ENCODE measurements at places on chromosomes 5 and 9. TPM values are rescaled to one million over a fixed set of nuclear protein-coding genes. Genes with fewer than 3 reads are reported as not detected.

Gene MYORG
- total RNA-seq: 14.2 TPM

Gene NXNL2
- total RNA-seq: not detected

Gene DCTN3
- 97.1 TPM for total RNA-seq

Gene TNC
- 27.0 TPM for total RNA-seq

Gene PCDHGA11
- 17.5 TPM for total RNA-seq

Gene GABRP
- total RNA-seq: 0.41 TPM

Measured in glomerular endothelial cell (primary cell).